ENCODE measurements at places on chromosomes 5 and 9. TPM values are rescaled to one million over a fixed set of nuclear protein-coding genes. Genes with fewer than 3 reads are reported as not detected.

Gene NOXA1
- 0.18 TPM for total RNA-seq

Gene RFK
- 26.9 TPM for total RNA-seq

Gene GLRA1
- not detected for total RNA-seq

Gene GRXCR2
- not detected for total RNA-seq

Gene IL17B
- total RNA-seq: not detected

Gene MEIKIN
- total RNA-seq: not detected

Gene HTR1A
- not detected for total RNA-seq

Gene RLN1
- total RNA-seq: not detected

Gene ADAMTSL1
- total RNA-seq: 55.4 TPM

Gene FGF10
- not detected for total RNA-seq

Gene GABRG2
- total RNA-seq: not detected

Gene SLC45A2
- not detected for total RNA-seq

Gene MAMDC4
- 1.4 TPM for total RNA-seq

Gene KYAT1
- total RNA-seq: 19.1 TPM

Gene CYLC2
- total RNA-seq: not detected

Gene FAM153A
- total RNA-seq: not detected

Data from myometrial cell (primary cell).